ENCODE measurements at places on chromosomes 7 and 10. TPM values are rescaled to one million over a fixed set of nuclear protein-coding genes. Genes with fewer than 3 reads are reported as not detected.

Gene TRDMT1
- total RNA-seq, result 2.2 TPM

Gene TMEM273
- not detected for total RNA-seq

Gene MMS19
- total RNA-seq, result 46.9 TPM

Gene NUPR2
- not detected for total RNA-seq

Gene PDE6C
- not detected for total RNA-seq

Gene WNT8B
- total RNA-seq, result not detected

Gene FAM237B
- not detected for total RNA-seq

Gene ZWINT
- total RNA-seq, result 84.9 TPM

Gene GLI3
- total RNA-seq, result 0.24 TPM

Gene CYP2E1
- 0.25 TPM for total RNA-seq

Gene KLF14
- total RNA-seq, result 0.08 TPM

Gene IFIT1B
- not detected for total RNA-seq

Gene SLC26A5
- not detected for total RNA-seq

Gene SH2B2
- total RNA-seq, result 1.8 TPM

Gene ADRA2A
- not detected for total RNA-seq

Gene MYOZ1
- total RNA-seq, result not detected

Gene TSPAN12
- 0.59 TPM for total RNA-seq

Gene PLPP4
- 0.16 TPM for total RNA-seq

Gene SPDYE17
- total RNA-seq, result not detected

Gene HKDC1
- total RNA-seq, result 13.7 TPM

Gene CALCR
- total RNA-seq, result not detected

Gene CCDC186
- 4.0 TPM for total RNA-seq

Gene SHH
- total RNA-seq, result 0.39 TPM

Gene GIMAP1
- total RNA-seq, result not detected

Gene GOLGA7B
- 3.6 TPM for total RNA-seq

Gene ANKRD2
- 5.0 TPM for total RNA-seq

Gene SEC23IP
- 43.3 TPM for total RNA-seq

Gene SPDYE8
- not detected for total RNA-seq

Gene ARL5B
- 6.5 TPM for total RNA-seq

Gene TMEM270
- total RNA-seq, result 0.22 TPM

Gene SLC29A4
- total RNA-seq, result 12.1 TPM

Gene PARD3
- total RNA-seq, result 66.8 TPM

Gene SPDYE16
- not detected for total RNA-seq

Gene EPHA1
- total RNA-seq, result not detected

Gene PAX4
- total RNA-seq, result not detected

Gene HOXA5
- total RNA-seq, result 5.8 TPM

Gene OR2A5
- not detected for total RNA-seq

Gene TMEM225B
- 1.2 TPM for total RNA-seq

Gene PHKG1
- 0.22 TPM for total RNA-seq

Gene HYAL4
- total RNA-seq, result not detected

Gene HOXA7
- total RNA-seq, result 5.1 TPM

Gene TMEM178B
- total RNA-seq, result 1.5 TPM

Gene PVRIG
- total RNA-seq, result not detected

Gene RBM20
- 3.1 TPM for total RNA-seq

Gene VKORC1L1
- 31.6 TPM for total RNA-seq

Gene FAM25C
- not detected for total RNA-seq

Gene CYP3A4
- not detected for total RNA-seq

Gene SH2D4B
- 0.09 TPM for total RNA-seq

Gene FOXP2
- not detected for total RNA-seq

Gene ELMO1
- 2.1 TPM for total RNA-seq

Gene FZD1
- 2.2 TPM for total RNA-seq

Gene ORC5
- 28.7 TPM for total RNA-seq

Gene SLC13A1
- total RNA-seq, result not detected

Gene NEURL1
- total RNA-seq, result 0.60 TPM

Gene PKD2L1
- 0.07 TPM for total RNA-seq
